OCI-M1 (cell line): ENCODE measurements at places on chromosomes 6 and 20.

DNA sequence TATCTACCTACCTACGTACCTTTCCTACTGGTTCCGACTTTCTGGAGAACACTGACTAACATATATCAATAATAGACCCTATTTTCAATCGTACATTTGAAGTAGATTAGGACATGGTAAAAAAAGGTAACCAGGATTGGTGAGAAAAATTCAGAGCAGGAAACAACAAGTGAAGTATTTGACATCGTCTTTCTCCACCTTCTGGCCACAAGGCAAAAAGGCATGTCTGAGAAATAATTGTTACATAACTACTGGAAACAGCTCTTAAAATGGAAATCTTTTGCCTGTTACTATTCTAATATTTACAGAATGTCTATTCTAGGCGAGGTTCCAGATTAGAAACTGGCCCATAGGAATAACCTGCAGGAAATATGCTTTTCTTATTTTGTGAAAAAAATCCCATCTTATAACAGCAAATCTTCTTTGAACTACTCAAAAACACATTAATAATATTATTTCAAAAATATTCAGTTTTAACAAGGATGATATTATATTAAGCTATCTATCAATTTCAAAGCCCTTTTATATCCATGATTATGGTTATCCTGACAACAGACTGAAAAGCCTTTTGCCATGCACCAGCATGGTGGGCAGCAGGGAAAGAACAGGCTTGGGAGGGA lies 80.8 kb downstream of the RCAN2 start:
- DNase-seq = peak; percentile 67

GRCh38 chr6:83370567-83370966 lies 60.3 kb downstream of the ME1 start:
- no peak for DNase-seq

- no peak for DNase-seq
These were observed 27.4 kb downstream of the MRS2 start for GRCh38 chr6:24430086-24430485.

GRCh38 chr6:137268911-137269310 lies 49.7 kb upstream of the IFNGR1 start:
- no peak for DNase-seq

DNA sequence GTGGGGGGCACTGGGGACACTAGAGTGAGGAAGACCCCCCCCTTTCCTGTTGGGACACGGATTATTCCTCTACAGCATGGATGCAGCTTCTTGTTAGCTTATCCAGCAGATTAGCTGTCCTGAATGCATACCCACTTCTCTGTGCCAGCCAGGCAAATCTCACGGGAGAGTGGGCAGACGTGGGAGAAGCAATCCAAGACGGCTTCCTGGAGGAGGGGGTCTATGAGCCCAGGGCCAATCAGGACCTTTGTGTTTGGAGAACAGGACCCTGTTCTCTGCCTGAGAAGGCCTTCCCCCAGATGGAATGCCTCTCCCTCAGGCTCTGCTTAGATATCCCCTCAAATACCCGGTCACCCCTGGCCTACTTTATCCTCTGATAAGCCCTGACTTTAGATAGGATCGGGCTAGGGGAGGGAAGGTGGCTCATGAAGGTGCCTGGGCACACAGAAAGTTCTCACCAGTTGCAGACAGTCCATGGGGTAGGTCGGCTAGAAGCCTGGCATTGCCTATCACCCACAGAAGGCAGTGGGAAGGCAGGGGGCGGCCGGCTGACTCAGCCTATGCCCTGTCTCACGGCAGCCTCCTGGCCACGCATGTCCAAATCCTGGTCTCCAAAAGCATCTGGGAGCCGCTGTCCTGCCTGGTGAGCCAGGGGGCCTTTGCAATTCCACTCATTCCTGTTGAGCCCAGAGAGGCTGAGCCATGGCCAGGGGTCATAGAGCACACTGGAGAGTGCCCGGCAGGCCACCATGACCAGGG lies 34.7 kb downstream of the SUN5 start:
- DNase-seq = no peak

DNA sequence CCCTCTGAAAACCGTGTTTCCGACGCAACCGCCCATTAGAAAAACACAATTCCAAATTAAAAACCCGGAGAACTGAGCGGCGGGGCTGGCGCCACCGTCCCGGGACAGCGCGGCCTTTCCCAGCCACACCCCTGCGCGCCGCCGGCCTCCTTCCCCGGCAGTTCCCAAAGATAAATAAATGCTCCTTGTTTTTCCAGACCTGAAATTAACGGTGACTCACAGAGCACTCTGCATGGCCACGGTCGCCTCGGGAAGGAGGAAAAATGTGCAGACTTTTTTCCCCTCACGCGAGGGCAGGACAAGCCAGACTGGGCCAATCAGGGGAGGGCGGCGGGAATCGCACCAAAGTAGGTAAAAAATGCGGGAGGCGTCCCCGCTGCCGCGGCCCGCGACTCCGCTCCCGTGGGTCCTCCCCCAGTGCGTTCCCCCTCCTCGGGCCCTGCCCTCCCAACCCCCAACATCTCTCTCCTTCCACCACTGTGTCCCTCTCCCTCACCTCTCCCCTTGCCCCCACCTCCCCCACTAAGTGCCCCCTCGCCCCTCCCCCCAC lies 828 bp upstream of the DSTN start:
- DNase-seq = peak; percentile 46

GRCh38 chr6:34957231-34957783 lies 68.3 kb downstream of the ANKS1A start:
- DNase-seq = no peak
